Uterus (tissue), 4 donors: ENCODE measurements at places on chromosomes 6 and 20. TPM values are rescaled to one million over a fixed set of nuclear protein-coding genes. Genes with fewer than 3 reads are reported as not detected.

The GPR31 gene
- total RNA-seq, result not detected

The NOX3 gene
- not detected for total RNA-seq

The CLPSL1 gene
- total RNA-seq, result not detected

The ERMARD gene
- 37.1 TPM for total RNA-seq

The TAB2 gene
- total RNA-seq, result 93.6 TPM

The B4GALT5 gene
- 15.4 TPM for total RNA-seq

The THBD gene
- total RNA-seq, result 33.8 TPM

The PRICKLE4 gene
- total RNA-seq, result 17.7 TPM

The PHACTR1 gene
- total RNA-seq, result 2.0 TPM

The HLA-DPA1 gene
- 187 TPM for total RNA-seq

The CSE1L gene
- 49.2 TPM for total RNA-seq

The MOXD1 gene
- total RNA-seq, result 27.6 TPM

The SYS1 gene
- total RNA-seq, result 35.6 TPM

The MYB gene
- 0.59 TPM for total RNA-seq

The C6orf89 gene
- 67.9 TPM for total RNA-seq

The FOXF2 gene
- not detected for total RNA-seq

The CBLN4 gene
- not detected for total RNA-seq

The DDO gene
- 0.97 TPM for total RNA-seq

The SAMD3 gene
- 4.1 TPM for total RNA-seq

The ADGB gene
- total RNA-seq, result not detected

The PDE10A gene
- 13.0 TPM for total RNA-seq

The SIM1 gene
- under 0.01 TPM for total RNA-seq

The SGK2 gene
- total RNA-seq, result 0.77 TPM

The SMPDL3A gene
- total RNA-seq, result 9.8 TPM

The C6orf163 gene
- not detected for total RNA-seq

The FHL5 gene
- 86.7 TPM for total RNA-seq

The TCF15 gene
- total RNA-seq, result 0.97 TPM

The PTCHD4 gene
- 0.29 TPM for total RNA-seq

The C20orf141 gene
- total RNA-seq, result not detected

The FBXO5 gene
- 27.8 TPM for total RNA-seq

The COL21A1 gene
- 27.7 TPM for total RNA-seq

The MYLK4 gene
- 6.4 TPM for total RNA-seq

The SLC25A27 gene
- 30.9 TPM for total RNA-seq

The SEL1L2 gene
- 3.3 TPM for total RNA-seq

The ADGRB3 gene
- total RNA-seq, result 5.3 TPM

The DEFB124 gene
- not detected for total RNA-seq

The BCAS4 gene
- total RNA-seq, result not detected

The RAB44 gene
- total RNA-seq, result not detected

The PBOV1 gene
- total RNA-seq, result not detected
